PC-3 (cell line): ENCODE measurements at places on chromosomes 1 and 21. TPM values are rescaled to one million over a fixed set of nuclear protein-coding genes. Genes with fewer than 3 reads are reported as not detected.

GRCh38 chr1:39297551-39297950 lies 93.1 kb downstream of the MACF1 start:
- H3K4me1 ChIP-seq = no peaks in the 10 kb centered on the region
- no peak for DNase-seq
- H3K4me3 ChIP-seq = no peak overlapping the region
- H3K27me3 ChIP-seq = no peaks in the 10 kb centered on the region
- peaks cover 31% of the 10 kb centered on the region for H3K36me3 ChIP-seq

DNA sequence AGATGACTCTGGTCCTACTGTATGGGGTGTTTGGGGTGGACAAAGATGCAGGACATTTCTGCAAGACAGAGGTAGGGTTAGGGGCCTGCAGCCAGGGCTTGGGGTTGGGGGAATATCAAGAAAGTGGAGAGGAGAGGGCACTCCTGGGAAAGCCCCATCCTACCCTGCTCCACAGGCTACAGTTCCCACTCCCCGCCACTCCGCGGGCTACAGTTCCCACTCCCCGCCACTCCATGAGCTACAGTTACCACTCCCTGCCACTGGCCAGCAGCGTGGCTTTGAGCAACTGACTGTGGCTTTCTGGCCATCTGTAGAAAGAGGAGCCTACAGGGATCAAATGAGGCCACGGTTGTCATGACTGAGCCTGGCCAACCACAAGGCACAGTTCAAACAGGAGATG lies 93.8 kb upstream of the GRIK3 start:
- H3K27me3 ChIP-seq = peaks cover 35% of the 10 kb centered on the region
- H3K27ac ChIP-seq = no peak overlapping the region
- no peaks in the 10 kb centered on the region for H3K36me3 ChIP-seq

DNA sequence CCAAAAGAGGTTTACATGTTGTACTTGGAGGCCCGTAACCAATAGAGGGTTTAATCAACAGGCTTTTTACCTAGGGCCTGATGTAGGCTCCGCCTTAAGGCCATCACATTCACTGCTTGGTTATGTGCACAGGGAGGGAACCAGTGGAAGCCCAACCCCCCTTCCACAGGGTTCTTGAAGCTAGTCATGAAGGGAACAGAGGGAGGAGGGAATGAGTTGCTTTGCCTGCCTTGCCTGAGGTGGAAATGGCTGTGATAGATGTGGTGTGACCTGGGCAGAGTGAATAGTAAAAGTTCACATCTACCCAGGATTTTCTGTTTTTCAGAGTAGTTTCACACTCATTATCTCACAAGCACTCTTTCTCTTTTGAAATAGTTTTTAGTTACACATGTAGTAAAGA lies 215.1 kb downstream of the ST6GALNAC3 start:
- no peaks in the 10 kb centered on the region for H3K4me1 ChIP-seq
- H3K27me3 ChIP-seq = peaks cover 15% of the 10 kb centered on the region; the same call in 1 of the 2 replicates
- DNase-seq = no peak
- no peak overlapping the region for H3K4me3 ChIP-seq
- H3K36me3 ChIP-seq = no peaks in the 10 kb centered on the region

The SGIP1 gene
- total RNA-seq = not detected in 2 replicates
